ENCODE measurements at places on chromosomes 5 and 9.

- no peak for DNase-seq
These were observed 23.5 kb upstream of the CARTPT start for GRCh38 chr5:71695595-71695994.

DNA sequence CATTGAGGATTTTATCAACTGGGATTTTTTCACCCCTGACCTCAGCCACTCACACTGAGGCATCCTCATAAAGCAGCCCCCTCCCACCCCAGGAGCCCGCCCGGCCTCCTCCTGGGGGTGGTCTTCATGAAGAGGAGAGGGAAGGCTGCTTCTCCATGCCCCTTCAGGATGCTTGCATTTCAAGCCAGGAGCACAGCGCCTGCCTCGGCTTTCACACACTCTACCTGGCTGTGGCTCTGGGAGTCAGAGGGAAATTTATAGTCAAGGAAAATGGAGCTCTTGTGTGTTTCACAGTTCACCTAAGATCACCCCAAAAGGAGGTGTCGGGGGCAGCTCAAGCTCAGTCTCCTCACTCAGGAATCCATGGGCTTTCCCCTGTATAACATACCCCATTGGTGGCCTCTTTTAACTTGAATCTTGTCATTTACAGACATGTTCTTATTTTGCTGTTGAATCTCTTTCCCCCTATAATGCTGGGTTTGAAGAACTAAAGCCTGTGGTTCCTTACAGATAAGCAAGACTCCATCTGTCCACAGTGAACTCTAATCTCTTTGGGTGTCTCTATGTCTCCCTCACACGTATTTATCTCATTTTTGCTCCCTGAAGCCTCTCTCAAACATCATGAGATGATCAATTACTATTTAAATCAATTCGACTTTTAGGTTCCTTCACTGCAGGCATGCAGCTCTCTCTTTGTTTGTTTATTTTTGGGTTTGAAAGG, 22.6 kb upstream of the IQGAP2 start:
- DNase-seq: no peak

DNA sequence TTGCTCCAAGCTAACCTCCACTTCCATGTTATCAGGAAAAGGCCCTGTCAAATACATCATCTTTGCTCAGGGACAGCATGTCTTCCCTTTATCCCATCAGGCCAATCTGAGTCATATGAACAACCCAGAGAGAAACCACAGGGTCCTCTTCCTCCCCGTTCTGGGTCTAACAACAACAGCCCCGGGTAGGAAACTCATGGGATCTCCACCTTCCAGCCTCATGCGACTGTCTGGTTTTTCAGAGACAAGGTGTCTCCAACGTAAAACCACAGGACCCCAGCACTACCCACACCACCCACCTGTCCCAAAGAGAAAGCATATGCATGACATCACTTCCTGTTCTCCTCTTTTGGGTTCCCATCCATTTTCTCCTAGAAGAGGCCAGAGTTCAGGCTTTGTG, 217.9 kb downstream of the ENC1 start:
- no peak for DNase-seq

DNA sequence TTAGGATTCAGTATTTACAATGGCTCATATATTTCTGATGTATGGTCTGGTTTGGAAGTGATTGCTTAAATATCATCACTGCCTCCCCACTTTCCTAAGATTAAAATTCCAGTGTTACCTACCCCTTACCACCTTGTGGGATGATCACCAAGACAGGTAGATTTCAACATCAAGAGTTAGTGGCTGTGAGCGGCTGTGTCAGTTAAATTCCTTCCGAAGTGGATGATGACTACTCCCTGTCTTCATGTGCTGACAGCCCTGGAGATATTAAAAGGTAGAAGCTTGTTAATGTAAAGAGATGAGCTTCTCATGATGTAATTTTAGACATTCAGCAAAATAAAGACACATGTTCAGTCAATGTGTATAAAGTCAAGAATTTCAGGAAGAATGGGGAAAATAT, 4.2 kb downstream of the ITGA2 start:
- no peak for DNase-seq

- no peak for DNase-seq
These were observed 38.7 kb upstream of the ANKRD34B start for GRCh38 chr5:80608731-80609130.

DNA sequence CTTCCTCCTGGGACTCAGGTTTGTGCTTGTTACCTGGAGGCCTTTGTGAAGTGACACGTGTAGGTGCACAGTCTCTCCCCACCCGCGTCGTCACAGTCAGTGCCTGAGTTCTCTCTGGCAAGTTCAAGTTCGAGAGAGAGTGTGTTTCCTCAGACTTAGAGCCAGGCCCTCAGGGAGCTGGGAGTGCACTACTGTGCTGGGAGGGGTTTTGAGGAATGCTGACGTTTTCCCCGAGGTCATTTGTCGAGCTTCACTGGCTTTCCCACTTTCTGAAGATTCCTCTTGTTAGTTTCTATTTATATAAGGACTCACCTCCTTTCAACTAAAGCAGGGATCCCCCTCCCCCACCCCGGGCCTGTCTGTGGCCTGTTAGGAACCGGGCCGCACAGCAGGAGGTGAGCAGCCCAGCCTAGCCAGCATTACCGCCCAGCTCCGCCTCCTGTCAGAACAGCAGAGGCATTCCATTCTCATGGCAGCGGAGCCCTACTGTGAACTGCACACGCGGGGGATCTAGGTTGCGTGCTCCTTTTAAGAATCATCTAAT, 209.2 kb downstream of the DIRAS2 start:
- no peak for DNase-seq

DNA sequence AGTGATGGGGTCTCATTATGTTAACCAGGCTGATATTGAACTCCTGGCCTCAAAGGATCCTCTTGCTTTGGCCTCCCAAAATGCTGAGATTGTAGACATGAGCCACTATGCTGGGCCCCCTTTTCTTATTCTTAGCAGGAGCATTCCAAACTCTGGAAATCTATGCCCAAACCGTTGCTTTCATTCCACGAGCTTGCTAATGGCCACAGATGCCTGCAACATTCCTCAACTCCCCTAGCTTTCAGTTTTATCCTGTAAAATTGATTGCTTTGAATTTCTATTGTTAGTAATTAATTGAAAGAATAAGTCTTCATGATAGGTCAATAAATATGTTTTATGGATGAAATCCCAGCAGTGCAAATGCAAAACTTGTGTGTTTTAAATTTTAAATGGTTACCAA, 564.8 kb upstream of the WWC1 start:
- DNase-seq: no peak

GRCh38 chr9:85291266-85291665, 450.5 kb downstream of the AGTPBP1 start:
- DNase-seq: no peak
